Stimulated activated CD8-positive, alpha-beta memory T cell treated with anti-CD3 and anti-CD28 coated beads, Interleukin-15, amount 100 ng/mL, for 48 hours (primary cell): ENCODE measurements at places on chromosomes 2 and 18.

DNA sequence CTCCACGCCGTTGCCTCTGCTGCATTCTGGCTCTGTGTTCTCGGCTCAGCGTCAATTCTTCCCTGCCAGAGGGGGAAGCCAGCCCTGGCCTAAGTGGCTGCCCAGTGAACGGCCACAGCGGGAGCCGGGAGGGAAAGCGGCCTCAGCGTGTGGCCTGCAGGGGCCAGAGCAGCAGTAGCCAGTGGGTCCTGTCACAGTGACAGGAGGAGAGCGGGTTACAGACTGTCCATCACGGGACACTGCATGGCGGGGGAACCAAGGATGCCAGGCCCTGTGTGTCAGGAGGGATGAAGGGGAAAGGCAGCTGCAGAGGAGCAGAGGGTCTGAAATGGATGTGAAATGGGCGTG is 39.7 kb downstream of the PDIA6 start:
- DNase-seq: no peak

DNA sequence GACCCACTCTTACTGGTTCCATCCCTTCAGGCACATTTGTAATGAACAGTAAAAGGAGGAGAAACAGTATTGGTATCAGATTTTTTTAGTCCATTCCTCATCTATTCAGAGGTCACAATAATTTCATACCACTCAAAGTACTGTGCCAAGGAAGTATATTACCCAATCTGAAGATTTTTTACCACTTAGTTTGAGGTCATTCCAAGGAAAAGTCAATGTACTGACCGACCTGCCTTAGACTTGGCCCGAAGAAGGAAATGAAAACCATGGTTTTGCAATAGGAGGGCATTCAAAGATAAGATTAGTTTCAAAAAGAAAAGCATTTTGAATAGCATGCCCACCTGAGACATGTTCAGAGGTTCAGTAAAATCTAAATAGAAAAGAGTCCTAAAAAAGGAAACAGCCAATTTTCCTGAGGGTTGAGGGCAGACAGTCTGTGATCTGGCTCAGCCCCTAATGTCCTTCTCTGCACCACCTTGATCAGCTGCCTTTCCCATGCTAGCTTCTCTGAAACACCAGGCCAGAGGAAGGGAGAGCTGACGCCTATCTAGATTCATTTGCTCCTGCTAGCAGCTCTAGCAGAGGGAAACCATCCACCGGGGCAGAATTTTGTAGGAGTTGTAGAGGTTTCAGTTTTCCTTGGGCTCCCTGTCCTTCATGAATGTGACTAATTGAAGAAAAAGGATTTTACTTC is 107.3 kb upstream of the FZD5 start:
- DNase-seq: no peak

DNA sequence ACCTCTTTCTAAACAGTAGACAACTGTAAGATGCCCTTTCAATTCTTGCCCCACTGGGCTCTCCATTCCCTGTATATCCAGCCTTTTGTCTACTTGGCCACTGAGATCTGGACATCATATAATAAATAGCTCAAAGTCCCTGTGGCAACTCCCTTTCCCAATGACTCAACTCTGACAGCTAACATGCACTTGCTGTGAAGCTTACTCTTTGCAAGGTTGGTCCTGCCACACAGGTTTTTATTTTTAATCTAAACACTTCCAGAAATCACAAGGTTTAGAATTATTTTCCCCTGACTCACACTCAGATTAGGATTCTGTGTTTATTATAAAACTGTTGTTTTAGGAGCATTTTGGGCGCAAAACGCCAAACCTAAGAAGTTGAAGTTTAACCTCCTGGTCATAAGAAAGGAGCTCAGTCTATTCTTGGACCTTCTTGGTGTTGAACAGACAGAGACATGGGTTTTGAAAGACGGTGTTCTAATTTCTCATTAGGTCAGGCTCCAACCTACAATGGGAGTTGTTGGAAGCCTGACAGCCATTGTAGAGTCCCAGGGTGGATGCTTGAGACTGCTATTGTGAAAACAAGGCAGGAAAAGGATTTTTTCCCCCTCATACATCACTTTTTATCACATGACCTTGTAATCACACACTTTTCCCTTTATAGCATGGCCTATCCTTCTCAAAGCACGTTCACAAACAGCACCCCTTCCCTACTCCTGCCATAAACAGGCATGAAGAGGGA is 124.7 kb upstream of the SERPINE2 start:
- DNase-seq: no peak

GRCh38 chr2:74922592-74923227 is 35.7 kb upstream of the POLE4 start:
- DNase-seq: no peak

GRCh38 chr2:191748059-191748461 is 70.1 kb downstream of the NABP1 start:
- no peak for DNase-seq

DNA sequence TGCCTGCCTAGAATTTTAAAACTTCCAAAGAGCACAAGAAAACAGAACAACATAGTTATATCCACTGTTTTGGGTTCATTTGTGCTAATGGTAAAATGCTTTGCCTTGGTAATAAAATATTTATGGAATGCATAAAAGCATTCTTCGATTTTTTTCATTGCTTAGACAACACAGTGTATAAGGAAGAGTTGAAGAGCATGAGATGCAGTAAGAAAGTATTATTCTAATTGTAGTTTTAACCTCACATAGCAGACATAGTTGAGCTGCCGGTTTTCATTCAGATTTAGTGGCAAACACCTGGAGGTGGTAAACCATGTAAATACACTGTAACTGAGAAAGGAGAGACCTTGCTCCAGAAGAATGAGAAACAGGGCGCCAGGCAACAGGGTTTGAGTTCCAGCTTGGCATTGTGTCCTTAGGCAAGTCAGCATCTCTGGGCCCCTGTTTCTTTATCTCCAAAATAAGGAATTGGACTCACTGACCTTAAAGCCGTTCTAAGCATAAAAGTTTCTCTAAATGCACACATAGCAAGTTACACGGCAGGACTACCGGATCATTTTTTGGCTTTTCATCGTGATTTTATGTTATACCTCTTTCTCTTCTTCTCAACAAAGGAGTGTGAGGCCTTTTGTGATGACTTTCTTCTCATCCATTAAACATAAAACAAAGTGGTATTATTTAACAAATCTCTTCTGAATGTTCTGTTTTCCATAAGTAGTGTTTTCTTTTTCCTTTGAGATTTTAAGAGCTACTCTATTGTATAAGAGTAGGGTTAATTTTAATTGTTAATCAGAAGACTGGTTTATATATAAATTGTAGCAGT is 7.9 kb downstream of the UGP2 start:
- no peak for DNase-seq

GRCh38 chr2:238006510-238006909 is 39.7 kb downstream of the UBE2F start:
- DNase-seq: no peak
